Eye (tissue), 1 donor: ENCODE measurements at places on chromosomes 6 and 20.
A peak's percentile ranks its signal among the peaks of the same experiment; 100 is the strongest.

GRCh38 chr6:19377722-19378121, 459.4 kb upstream of the ID4 start:
- no peak for DNase-seq

DNA sequence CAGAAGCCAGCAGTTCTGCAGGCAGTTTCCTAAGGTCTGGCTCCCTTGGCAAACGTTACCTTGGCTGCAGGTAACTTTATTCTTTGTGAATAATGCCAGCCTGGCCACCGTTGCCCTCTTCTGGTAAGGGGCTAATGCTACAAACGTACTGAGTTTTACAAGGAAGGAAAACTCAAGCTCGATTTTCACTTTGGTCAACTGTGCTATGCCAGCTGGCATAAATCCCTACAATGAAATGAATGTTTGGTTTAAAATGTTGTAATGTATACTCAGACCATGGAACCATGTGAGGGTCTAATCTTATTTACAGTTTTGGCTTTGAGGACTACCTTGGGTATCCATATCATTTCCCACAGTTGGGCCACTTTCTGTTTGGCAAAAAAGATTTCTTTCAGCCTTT, 101.4 kb downstream of the SLX4IP start:
- peak; percentile 28 for DNase-seq

DNA sequence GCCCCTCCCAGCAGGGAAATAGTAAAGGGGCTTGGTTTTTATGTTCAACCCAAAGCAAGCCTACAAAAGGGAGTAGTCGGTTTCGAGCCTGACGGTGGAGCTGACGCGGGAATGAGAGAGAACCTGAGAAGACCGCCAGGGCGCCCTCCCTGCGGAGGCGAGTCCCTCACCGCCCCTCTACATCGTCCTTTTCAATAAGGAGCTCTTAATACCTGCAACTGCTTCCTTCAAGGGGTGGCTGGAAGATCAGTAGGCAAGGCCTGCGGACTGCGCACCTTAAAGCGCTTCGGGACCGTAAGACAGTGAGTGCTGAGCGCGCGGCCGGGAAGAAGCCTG, 709 bp upstream of the ZNF76 start:
- no peak for DNase-seq

DNA sequence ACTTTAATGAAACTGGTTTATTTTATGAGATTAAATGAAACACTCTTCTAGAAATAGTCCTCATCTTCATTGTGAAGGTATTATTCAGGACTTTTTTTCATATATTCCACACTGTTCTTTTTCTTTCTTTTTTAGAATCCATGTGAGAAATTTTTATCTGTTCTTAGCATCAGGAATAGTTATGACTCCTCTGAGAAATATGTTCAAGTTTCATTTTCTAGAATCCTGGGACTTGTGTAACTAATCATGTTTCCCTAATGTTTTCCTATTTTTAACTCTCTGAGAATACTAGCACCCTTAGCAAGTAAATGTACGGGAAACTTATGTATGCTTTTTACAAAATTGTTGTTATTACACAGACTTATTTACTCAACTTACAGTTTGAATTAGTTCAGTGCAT, 407.8 kb downstream of the CBLN4 start:
- no peak for DNase-seq

GRCh38 chr6:20688710-20689500, 154.6 kb downstream of the CDKAL1 start:
- DNase-seq, result no peak

GRCh38 chr20:20012541-20012940, 4.6 kb upstream of the NAA20 start:
- DNase-seq, result no peak

GRCh38 chr20:48818481-48818987, 9.3 kb downstream of the PREX1 start:
- no peak for DNase-seq

GRCh38 chr6:168648240-168649125, 207.5 kb downstream of the SMOC2 start:
- DNase-seq, result peak; percentile 80

GRCh38 chr20:50027611-50028105, 44.9 kb downstream of the SNAI1 start:
- no peak for DNase-seq

GRCh38 chr20:21511850-21512633, 1.8 kb downstream of the NKX2-2 start:
- DNase-seq, result peak; percentile 64

- DNase-seq, result no peak
Measured at GRCh38 chr6:56378507-56378906, 131.1 kb upstream of the COL21A1 start.
